GM06990 (cell line): ENCODE measurements at places on chromosomes 16 and 17.

GRCh38 chr17:77884019-77884418 lies 74.5 kb upstream of the TNRC6C start:
- DNase-seq = no peak

- DNase-seq = peak; percentile 84
Measured at GRCh38 chr17:32127158-32127897, 15.0 kb upstream of the RHOT1 start.

DNA sequence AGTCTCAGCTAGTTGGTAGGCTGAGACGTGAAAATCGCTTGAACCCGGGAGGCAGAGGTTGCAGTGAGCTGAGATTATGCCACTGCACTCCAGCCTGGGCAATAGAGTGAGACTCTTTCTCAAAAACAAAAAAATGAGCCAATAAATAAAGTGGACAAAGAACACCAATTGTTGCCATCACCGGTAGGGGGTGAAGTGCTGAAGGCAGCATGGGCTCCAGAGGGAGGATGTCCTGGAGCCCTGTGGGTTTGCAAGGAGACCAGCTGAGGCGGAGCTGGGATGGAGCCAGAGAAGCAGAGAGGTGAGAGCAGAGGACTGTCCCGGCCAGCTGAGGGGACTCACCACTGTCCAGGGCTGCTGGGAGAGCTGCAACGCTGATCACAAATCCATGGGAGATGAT lies 13.8 kb downstream of the CHST6 start:
- DNase-seq = no peak

GRCh38 chr16:82301146-82301755 lies 131.2 kb upstream of the MPHOSPH6 start:
- DNase-seq = no peak

GRCh38 chr16:22693638-22694340 lies 120.2 kb upstream of the HS3ST2 start:
- no peak for DNase-seq

- DNase-seq = no peak
Measured at GRCh38 chr16:69319826-69320739, 8.9 kb downstream of the VPS4A start.

DNA sequence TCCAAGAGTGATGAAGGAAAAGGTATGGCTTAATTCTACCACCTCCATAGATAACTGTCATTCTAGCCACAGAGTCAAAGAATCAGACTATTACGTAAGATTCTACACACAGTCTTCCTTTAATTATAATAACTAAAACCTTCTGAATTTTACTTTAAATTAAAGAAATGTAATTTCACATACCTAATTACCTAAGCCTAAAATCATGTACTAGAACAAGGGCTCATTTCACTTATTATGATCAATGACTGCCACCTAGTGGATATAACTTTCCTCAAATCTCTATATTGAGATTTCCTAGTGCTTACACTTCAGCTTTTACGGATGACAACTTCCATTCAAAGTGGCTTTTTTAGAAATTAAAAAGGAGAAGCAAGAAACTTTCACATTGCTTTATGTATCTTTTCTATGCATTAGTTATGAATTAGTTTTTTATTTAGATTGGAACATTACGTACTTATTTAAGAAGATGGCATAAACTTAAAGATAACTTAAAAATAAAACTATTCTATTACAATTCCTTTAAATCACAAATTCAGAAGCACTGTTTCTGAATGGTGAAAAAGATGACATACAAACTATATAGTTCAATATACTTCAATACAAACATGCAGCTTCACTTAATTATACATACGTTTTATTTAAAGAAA lies 18.2 kb upstream of the ABCA10 start:
- DNase-seq = no peak

GRCh38 chr17:83057793-83058265 lies 21.6 kb upstream of the METRNL start:
- no peak for DNase-seq

GRCh38 chr16:22787466-22788192 lies 26.3 kb upstream of the HS3ST2 start:
- no peak for DNase-seq

- DNase-seq = no peak
Measured at GRCh38 chr17:4950075-4950745, 709 bp upstream of the ENO3 start.

- no peak for DNase-seq
Measured at GRCh38 chr17:58121925-58122324, 26.3 kb upstream of the OR4D1 start.

GRCh38 chr17:57609125-57609877 lies 135.8 kb downstream of the CCDC182 start:
- no peak for DNase-seq

GRCh38 chr17:63714550-63715277 lies 14.8 kb upstream of the LIMD2 start:
- DNase-seq = no peak

- DNase-seq = no peak
Measured at GRCh38 chr17:42304187-42305030, 16.1 kb downstream of the STAT5A start.

GRCh38 chr17:58576679-58577367 lies 62.4 kb upstream of the MTMR4 start:
- DNase-seq = no peak

DNA sequence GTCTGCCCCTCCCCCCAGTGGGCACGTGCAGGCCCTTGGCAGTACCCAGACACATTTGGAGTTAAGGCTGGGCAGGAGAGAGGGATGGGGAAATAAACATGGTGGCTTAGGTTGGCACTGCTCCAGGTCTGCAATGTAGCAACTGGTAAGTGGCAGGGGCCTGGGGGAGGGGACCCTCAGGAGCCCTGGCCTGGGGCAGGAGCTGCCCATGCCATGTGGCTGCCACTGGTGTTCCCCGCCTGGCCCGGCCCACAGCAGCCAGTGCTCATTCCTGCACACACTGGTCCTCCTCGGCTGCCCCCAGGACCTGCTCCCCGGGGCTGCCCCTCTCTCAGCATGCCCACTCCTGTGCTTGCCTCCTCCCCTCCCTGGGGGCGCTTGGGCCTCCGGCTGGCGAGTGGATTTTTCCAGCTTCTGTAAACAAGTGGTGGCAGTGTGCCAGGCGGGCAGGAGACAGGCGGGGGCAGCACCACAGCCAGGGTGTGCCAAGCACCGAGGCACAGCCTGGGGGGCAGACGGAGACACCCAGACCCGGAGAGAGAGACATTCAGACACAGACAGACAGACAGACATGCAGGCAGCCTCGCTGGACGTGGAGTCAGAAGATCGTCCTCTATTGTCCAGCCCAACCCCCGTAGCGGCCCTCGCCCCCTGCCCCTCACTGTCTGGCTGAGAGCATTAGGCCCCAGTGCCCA lies 9.4 kb downstream of the THRA start:
- DNase-seq = no peak
